Bone marrow (tissue), 2 donors: ENCODE measurements at places on chromosomes 5 and 9.

- DNase-seq: no peak
Observed at GRCh38 chr9:6471231-6471850, 58.3 kb downstream of the UHRF2 start.

GRCh38 chr9:69718218-69718617, 41.6 kb downstream of the PTAR1 start:
- DNase-seq: no peak

DNA sequence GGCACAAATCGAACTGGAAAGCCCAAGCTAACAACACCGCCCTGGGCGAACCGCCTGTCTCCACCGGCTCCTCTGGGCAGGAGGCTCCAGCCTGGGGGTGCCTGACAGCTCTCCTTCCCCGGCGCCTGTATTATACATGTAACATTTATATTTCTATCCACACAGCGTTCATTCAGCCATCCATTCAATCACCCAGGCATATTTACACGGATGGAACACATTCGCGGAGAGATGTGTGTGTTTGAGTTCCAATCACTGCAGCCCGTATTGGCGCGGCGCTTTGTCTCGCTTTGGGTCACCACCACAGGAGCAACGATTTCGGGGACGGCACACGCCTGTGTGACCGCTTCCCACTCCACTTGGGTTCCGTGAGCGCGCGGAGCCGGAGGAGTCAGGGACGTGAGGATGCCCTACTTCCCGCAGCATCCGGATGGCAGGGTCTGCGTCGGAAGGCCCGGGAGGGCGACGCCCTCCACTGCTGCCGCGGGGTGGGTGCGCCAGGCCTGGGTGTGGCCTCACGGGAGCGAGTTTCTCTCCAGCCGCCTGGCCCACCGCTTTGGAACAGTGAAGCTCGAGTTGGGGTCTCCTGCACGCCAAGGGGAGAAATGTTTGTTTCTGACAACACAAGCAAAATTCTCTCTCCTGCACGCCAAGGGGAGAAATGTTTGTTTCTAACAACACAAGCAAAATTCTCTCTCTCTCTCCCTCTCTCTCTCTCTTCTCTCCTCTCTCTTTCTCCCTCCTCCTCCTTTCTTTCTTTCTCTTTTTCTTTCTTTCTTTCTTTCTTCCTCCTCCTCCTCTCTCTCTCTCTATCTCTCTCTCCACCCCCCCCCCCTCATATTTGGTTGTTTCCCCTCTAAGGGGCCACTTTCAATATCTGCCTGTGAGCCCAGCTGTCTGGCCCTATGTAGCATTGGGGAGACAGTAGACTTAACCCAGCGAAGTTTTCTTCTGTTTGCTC, 1.1 kb upstream of the SV2C start:
- DNase-seq: no peak

GRCh38 chr9:4973246-4973645, 11.8 kb upstream of the JAK2 start:
- no peak for DNase-seq

GRCh38 chr9:93378276-93378675, 73.2 kb upstream of the FAM120A start:
- DNase-seq: no peak
